ENCODE measurements at places on chromosomes 1 and 21.

GRCh38 chr1:210739627-210740026, 394.3 kb downstream of the KCNH1 start:
- peak; percentile 12 for DNase-seq

GRCh38 chr1:92577261-92577895, 90.7 kb upstream of the GFI1 start:
- no peak for DNase-seq

GRCh38 chr1:186985889-186986491, 157.2 kb downstream of the PLA2G4A start:
- peak; percentile 84 for DNase-seq

GRCh38 chr21:42374864-42375499, 8.6 kb upstream of the TFF1 start:
- DNase-seq, result no peak

GRCh38 chr1:117694543-117694942, 88.7 kb downstream of the TENT5C start:
- DNase-seq, result no peak

DNA sequence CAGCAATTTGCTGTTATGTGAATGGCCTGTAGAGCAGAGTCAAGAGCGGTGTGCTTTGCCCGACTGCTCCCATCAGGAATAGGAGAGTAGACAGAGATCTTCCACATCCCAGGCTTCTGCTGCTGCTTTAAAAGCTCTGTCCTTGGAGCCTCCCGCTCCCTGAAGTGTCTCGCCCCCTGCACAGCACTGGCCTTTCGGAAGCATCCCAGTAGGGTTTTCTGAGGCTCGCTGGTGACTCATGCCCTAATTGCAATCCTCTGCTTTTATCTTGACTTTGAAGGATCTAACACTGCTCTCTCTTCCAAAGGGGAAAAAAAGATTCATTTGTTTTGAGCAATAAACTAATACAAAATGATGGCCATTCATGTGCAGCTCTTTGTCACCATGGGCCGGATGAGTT, 13.3 kb upstream of the CD101 start:
- DNase-seq, result no peak

DNA sequence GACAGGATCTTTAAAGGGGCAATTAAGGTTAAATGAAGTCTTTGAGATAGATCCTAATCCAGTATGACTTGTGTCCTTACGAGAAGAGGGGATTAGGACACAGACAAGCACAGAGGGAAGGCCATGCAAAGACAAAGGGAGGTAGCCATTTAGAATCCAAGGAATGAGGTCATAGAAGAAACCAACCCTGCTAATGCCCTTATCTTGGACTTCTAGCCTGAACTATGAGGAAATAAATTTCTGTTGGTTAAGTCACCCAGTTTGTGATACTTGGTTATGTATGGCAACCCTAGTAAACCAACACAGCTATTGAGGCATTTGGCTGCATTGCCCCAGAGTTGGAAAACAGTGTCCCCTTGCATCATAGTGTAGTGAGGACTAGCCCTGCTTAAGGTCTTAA, 121.3 kb downstream of the MAST2 start:
- no peak for DNase-seq

- peak; percentile 92 for DNase-seq
Measured at GRCh38 chr1:207920444-207921021, 9.6 kb upstream of the CD34 start.

DNA sequence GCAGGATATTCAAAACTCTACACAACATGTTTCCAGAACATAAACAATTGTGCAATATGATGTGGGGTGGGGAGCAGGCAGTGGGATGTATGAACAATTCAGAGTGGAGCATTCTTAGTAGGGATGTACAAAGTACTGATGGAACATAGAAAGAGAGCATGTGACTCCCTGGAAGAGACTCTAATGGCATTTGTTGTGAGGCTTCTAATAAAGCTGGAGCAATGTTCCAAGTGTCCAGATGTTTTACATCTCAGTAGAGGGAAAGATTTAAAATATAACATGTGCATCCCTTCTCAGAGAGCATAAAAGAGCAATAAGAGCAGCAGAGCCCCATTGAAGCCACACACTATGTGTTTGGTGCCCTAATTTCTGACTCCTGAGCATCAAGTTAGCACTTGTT, 116.5 kb downstream of the BRINP2 start:
- peak; percentile 97 for DNase-seq

DNA sequence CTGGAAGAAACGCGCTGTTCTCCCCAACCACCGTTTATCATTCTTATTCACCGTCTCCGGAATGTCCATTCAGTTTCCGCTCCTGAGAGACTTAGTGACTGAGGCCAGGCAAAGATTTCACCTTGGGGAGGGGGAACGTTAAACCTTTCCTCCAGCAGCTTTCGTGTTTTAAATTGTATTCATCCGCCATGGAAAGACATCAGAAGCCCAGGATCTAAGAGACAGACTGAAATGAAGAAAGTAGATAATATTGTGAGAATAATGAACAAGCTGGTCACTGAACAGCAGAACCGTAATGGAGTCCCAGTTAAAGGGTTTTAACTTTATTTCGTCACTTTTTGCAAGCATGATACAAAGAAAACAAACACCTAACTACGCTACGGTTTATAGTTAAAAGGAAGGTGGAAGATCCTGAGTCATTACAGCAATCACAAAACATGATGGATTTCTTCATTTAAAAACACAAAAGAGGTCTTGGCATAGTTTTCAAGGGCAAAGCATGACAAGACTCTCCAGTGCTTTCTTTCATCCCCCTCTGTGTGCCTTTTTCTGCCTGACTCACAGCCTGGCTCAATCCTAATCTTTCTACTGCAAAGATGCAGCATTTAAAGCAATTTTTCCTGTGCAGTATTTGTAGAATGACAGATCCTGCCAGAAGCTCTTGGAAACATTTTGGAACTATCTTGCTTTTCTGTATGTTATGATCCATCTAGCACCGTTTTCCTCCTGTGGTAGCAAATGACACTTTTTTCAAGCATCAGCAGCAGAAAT, 722 bp upstream of the SLC19A2 start:
- peak; percentile 85 for DNase-seq

- no peak for DNase-seq
Measured at GRCh38 chr1:110540891-110541685, 22.1 kb upstream of the KCNA10 start.

DNA sequence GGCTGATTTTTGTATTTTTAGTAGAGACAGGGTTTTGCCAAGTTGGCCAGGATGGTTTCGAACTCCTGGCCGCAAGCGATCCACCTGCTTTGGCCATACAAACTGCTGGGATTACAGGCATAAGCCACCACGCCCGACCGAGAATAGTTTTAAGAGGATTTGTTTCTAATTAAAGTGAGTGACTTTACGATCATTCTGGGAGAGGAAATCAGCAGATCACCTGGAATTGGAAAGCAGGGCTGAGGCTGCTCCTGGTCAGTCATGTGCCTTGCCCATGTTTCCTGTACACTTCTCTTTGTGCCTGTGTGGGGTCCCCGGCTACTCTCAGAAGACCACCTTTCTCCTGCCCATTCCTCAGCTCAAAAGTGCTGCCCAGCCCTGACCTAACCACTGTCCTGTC, 33.9 kb downstream of the ZBTB8B start:
- no peak for DNase-seq

DNA sequence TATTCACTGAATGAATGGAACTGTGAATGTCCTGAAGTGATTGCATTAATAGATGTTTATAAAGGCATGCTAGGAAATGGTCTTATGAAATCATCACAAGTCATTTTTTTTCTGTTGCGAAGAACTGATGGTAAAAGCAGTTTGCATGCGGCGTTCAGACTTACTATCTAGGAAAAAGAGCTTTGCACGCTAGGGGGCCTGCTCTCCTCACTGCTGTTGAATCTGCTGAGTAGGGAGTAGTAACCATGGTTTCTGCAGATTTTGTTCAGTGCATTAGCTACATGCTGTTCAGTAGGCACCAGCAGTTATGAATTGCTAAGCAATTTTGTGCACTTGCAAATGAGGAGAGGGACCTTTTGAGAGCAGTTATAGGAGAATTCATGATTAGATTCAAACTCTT, 57.9 kb downstream of the CENPF start:
- DNase-seq, result peak; percentile 92

DNA sequence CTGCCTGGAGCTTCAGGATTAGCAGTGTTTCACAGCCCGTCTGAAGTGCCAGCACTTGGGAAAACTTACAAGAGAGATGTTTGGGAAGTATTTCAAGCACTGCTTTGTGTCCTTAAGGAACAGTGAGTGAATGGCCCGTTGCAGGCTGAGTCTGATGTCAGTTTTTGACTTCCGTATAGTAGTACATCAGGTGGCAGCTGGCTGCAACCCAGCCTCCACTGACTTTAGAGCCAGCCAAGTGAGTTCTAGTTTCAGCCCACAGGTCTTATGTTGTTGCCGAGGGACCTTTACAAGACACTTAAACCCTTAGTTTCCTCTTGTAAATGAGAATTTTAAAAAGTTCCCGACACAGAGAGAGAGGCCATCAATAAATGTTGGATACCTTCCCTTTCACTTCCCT, 35.0 kb downstream of the UCK2 start:
- DNase-seq, result peak; percentile 24

DNA sequence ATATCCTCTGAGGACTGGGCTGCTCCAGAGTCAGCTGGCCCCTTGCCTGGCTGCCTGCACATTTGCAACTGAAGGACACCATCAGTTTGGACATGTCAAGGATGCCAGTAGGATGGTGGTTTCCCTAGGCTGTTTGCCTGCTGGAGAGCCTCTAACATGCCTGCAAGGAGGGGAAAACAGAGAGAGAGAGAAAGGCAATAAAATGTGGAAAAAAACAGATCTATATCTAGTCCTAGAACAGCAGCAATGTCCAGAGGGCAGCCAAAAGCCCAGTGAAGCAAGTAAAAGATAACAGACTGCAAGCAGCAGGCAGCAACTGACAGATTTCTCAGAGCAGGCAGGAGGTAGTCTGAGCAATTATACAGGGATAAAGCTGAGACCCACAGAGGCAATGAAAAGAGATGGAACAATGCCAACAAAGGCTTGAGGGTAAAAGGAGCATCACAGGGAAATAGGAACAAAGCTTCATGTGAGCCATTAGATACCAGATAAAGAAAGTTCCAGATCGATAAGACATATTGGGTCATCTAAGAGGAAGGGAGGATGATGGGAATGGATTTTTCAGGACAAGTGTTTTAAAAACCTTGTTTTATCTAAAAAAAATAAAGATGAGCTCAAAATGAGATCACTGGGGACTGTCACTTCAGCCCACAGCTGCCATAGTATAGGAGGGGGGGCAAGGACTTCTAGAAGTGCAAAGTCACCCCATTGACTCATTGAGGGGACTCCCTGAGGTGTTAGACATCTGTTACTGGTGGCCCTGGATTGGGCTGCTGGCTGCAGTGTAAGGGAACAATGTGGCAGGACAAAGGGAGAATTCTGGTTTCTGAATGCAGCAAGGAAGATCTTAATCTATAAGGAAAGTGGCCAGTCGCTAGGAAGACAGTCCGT, 38.6 kb upstream of the GADD45A start:
- peak; percentile 52 for DNase-seq

- DNase-seq, result no peak
Measured at GRCh38 chr1:39987869-39988268, 32.9 kb downstream of the MFSD2A start.

DNA sequence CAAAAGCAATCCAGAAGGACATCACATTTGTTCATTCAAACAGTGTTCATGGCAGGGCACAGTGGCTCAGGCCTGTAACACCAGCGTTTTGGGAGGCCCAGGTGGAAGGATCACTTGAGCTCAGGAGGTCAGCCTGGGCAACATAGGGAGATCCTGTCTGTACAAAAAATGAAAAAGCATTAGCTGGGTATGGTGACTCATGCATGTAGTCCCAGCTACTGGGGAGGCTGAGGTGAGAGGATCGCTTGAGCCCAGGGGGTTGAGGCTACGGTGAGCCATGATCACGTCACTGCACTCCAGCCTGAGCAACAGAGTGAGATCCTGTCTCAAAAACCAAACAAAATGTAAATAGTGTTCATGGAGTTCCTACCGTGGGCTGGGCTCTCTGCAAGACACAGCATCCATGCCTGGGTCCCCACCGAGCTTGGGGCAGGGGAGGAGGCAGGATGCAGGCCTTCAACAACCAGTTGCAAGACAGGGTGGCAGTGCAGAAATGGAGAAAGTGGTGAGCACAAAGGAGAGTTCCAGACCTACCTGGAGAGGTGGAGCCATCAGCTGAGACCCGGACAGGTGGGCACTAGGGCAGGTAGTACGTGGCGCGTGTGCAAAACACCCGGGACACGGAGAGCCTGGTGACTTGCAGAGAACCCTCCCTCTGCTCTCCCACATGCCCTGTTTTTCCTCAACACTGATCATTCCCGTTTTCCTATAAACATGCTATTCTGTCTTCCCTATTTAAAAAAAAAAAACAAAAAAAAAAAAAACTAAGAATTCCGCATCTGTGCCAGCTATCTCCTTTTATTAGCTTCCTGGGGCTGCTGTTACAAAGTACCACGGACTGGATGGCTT, 138.9 kb downstream of the TOMM20 start:
- no peak for DNase-seq

DNA sequence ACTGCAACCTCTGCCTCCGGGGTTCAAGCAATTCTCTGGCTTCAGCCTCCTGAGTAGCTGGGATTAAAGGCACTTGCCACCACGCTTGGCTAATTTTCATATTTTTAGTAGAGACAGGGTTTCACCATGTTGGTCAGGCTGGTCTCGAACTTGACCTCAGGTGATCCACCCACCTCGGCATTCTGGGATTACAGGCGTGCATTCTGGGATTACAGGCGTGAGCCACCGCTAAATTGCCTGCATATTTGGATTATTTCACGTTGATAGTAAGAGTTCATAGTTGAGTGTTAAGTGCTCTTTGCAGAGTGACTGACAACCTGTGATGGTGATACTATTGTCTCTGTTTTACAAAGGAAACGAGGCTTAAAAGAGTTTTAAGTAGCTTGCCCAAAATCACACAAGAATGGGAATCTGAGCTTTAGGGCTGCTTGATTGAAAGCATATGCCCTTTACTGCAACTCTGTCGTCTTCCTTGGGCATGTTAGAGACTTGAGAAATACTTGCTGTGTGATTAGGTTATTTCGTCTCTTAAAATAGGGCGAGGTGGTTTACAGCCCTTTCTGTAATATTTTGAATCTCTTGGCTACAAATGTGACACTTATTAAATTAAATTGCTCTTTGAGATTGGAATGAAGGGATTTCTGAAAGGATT, 12.4 kb downstream of the CDC42 start:
- no peak for DNase-seq

- DNase-seq, result peak; percentile 47
Measured at GRCh38 chr1:112997781-112998180, 41.8 kb upstream of the SLC16A1 start.

DNA sequence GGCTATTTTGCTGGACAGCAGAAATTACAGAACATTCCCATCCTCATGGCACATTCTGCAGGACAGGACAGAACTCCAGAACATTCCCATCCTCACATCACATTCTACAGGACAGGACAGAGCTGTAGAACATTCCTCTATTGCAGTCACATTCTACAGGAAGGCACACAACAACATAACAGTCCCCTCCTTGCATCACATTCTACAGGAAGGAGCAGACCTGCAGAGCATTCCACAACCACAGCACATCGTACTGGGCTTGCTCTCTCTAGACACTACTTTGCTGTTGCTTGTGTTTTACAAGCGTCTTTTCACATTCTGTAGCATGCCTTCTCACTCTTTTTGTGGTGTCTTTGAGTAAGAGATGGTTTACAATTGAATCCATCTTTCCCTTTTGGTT, 26.8 kb upstream of the ABCB10 start:
- no peak for DNase-seq

GRCh38 chr1:44048532-44049215, 17.4 kb upstream of the SLC6A9 start:
- no peak for DNase-seq

Data from muscle of leg (tissue), 16 donors.